ENCODE measurements at places on chromosomes 11 and 22.

DNA sequence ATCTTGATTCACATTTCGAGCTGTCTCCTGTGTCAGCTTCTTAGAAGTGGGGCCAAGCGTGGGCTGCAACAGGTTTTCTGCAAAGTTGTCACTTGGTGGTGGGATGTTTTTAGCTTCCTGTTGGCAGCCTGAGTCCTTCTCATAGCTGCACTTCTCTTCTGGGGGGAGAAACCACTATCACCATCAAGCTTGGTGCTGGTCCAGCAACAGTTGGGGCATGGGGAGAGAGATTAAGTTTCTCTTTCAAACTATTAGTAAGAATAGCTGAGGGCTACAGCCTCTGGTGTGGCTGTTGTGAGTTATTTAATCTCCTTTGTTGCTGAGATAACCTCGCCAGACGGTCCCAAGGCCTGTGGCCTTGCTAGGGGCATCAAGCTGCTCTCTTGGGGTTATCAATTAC is 123.3 kb upstream of the CRYBB3 start:
- no peak for DNase-seq

DNA sequence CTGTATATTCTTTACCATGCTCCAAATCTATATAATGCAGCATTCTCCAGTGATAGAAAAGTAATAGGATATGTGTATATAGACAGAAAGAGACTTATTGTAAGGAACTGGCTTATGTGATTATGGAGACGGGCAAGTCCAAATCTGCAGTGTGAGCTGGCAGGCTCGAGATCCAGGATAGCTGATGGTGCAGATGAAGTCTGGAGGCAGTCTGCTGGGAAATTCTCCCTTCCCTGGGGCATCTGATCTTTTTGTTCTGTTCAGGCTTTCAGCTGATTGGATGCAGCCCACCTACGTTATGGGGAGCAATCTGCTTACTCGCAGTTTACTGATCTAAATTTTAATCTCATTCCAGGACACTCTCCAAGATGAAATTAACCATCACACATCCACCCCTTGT is 73.2 kb downstream of the GRK3 start:
- DNase-seq, result no peak

- DNase-seq, result no peak
Observed at GRCh38 chr11:111691741-111692140, 74.4 kb downstream of the PPP2R1B start.

GRCh38 chr22:29230972-29231875 is 25.5 kb downstream of the EMID1 start:
- no peak for DNase-seq

GRCh38 chr11:128259816-128260215 is 327.5 kb downstream of the ETS1 start:
- DNase-seq, result no peak
